Epithelial cell of prostate (primary cell): ENCODE measurements at places on chromosomes 6 and 20.
A peak's percentile ranks its signal among the peaks of the same experiment; 100 is the strongest.

DNA sequence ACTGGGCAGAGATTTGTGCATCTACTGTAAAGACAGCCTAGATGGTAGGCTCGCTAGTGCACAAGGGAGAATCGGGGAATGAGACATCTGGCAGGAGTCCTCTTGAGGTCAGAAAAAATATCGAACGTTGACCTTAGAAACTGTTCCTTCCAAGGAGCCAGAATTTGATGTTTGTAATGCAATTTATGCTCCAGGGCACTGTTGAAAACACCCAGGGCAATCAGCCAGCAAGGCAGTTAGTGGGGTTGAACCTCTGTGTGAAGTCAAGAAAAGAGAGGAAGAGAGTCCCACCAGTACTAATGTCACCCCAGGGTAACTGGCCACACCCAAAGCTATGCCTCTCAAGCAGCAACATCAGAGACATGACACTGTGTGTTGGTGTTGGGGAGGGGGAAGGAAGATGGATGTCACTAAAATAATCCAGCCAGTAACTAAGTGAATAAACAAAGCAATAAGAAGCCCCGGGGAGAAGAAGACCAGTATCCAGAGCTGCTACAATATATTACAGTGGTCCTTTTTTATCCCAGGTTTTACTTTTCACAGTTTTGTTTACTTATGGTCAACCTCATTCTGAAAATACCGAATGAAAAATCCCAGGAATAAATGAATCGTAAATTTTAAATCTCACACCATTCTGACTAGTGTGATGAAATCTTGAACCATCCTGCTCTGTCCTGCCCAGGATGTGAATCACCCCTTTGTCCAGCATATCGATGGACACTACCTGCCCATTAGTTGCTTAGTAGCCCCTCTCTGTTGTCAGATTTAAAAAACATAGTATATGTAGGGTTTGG, 32.9 kb upstream of the PDE10A start:
- DNase-seq, result no peak

DNA sequence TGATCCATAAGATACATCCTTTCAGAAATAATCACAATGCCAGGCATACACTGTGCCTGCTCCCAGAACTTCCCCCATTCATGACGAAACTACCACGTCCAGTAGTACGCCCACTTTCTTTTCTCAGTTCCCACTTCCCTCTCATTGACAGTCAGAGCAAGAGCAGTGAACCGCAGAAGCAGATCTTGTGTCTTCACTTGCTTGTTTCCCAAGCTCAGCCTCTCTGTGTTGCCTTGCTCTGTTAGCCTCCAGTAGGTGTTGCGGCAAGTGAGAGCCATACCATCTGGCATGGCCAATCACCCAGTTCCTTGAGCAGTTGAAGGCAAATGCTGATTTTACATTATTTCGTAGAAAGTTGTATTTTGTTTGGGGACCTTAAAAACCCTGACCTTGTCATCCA, 11.7 kb downstream of the UST start:
- no peak for DNase-seq

- no peak for DNase-seq
These were observed 686 bp downstream of the TMEM170B start for GRCh38 chr6:11538052-11538818.

DNA sequence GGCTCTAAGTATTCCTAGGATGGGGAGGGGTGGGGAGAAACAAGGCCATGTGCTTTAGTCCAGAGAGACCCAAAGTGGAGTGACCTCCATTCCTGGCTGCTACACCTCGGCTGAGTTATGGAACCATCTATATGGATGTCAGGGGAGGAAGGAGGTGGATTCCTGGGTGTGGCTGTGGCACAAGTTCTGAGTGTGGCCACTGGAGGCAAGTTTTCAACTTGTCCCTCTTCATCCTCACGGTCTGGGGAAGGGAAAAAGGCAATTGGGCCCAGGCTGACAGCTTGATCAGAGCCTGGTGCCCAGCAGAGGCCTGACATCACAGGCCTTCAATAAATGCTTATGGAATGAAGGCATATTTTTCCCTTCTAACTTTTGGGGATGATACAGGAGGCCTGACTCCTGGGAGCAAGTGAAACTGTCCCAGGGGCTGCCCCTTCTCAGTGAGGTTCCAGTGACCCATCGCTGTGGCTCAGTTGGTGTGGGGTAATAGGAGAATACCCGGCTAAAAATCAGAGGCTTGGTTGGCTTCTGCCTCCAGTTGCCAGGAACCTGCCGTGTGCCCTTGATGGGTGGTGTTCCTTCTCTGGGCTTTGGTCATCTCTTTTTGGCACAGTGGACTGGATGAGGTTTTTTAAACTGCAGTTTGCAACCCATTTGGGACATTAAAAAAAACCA, 1.8 kb upstream of the ITPR3 start:
- DNase-seq, result no peak

GRCh38 chr6:105484238-105485161, 81.6 kb upstream of the PREP start:
- no peak for DNase-seq

DNA sequence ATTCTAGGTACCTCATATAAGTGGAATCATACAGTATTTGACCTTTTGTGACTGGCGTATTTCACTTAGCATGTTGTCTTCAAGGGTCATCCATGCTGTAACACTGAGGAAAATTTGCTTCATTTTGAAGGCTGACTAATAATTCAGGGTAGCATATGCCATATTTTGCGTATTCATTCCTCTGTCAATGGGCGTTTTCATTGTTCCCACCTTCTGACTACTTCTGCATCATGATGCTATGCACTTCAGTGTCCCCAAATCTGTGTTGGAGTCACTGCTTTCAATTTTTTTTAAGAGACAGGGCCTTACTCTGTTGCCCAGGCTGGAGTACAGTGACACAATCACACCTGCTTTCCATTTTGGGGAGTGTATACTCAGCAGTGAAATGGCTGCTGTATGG, 51.6 kb downstream of the SYNDIG1 start:
- DNase-seq, result no peak

DNA sequence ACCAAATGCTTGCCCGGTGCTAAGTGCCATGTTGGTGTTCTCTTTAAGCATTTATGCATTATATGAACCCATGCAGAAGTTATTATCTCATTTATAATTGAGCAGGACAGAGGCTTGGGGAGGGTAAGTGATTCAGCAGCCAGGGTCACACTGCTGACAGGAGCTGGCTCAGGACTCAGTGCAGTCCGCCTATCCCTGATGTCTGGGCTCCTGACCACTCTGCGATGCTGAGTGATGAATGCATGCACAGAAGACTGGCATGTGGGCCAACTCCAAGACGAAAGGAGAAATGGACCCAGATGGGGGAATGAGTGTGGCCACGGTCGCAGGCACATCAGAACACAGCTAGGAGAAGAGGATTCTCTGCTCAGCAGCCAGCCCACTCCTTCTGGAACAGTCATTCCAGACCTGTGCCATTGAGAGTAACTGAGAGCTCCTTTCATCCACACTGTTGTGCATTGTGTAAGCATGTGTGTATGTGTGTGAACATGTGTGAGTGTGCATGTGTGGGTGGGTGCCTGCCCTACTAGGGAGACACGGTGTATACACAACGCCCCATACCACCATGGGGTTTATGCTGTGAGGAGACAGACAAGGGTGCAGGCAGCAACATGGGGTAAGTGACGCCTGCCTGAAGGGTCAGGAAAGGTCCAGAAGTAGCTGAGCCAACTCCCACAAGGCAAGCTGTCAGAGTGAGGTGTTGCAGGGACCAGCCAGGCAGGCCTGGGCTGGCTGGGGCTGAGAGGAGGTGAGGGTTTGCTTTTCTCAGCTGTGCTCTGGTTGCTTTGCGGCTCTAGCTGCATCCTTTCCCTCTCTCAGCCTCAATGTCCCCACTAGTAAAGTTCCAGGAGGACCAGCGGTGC, 97.8 kb upstream of the PMEPA1 start:
- no peak for DNase-seq

- no peak for DNase-seq
These were observed 13.4 kb downstream of the COL9A3 start for GRCh38 chr20:62830251-62830650.

- no peak for DNase-seq
These were observed 127.2 kb downstream of the CDC5L start for GRCh38 chr6:44514576-44515193.

GRCh38 chr20:653110-653589, at the start of gene SRXN1:
Gene SRXN1 (minus strand): TSS chr20:653200. CDS start chr20:653185, 15 bp downstream.
- peak; percentile 68 for DNase-seq

GRCh38 chr6:2450546-2450945, 205.1 kb upstream of the GMDS start:
- DNase-seq, result no peak

DNA sequence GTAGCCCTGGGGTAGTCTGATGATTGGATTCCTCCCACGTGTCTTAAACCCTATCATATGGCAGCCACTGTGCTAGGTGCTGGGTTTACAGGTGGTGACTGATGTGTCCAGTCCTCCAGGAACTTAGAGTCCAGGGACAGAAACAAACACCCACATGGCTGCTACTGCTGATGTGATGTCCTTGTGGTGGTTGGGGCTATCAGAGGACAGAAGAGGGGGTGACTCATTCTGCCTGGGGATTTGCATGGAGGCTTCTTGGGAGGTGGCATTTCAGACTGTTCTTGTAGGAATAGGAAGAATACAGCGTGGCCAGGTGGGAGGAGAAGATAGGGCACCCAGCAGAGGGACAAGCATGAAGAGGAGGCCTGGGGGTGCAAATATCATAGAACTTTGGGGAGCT, 9.8 kb downstream of the RAET1G start:
- DNase-seq, result no peak

DNA sequence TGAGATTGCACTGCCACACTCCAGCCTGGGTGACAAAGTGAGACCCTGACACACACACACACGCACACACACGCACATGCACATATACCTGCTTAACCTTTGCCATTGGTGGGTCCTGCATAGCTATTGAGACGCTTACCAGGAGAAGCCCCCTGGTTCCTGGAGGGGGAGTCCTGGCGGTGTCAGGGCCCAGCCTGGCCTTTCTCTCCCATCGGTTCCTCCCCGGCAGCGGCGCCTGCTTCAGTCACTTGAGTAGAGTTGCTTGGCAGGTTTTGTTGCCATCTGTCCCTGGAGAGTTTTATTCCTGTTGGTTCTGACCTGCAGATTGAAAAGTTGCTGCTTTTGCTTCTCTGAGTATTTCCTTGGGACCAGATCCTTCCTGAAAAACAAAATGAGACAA, 20.6 kb upstream of the FAM209A start:
- no peak for DNase-seq

DNA sequence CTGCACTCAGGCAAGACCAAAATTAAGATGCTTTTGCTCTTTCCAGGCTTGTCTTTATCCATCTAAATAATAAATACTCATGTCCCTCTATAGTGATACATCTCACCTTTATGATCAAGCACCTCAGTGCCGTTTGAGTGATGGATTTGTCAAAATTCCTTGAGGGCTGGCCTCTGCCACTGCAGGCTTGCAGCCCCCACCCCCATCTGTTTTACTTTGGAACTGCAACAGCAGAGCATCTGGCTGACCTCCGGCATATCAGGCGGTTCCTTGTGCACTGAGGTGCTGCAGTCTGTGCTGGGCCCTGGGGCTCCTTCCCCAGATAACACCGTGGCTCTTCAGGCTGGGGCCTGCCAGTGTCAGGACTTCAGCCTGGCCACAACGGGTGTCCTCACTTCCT, 386.9 kb downstream of the CDH26 start:
- DNase-seq, result no peak
